ENCODE measurements at places on chromosomes 7 and 10.

DNA sequence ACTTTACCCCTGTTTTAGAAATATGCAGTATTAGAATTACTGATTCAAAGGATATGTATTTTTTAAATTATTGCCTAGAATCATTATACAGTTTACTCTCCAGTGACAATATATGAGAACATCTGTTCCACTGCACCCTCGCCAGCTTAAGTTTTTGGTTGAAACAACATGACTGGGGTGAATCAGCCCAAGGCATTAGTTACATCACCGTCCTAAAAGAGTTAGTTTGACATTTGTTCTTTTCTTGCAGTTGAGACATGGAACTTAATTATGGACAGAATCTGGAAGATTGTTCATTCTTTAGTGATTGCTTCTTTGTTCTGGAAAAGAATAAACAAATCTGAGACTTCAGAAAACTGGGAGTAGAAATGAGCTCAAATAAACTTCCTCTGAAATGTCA, 167.3 kb upstream of the DKK1 start:
- no peak for DNase-seq

DNA sequence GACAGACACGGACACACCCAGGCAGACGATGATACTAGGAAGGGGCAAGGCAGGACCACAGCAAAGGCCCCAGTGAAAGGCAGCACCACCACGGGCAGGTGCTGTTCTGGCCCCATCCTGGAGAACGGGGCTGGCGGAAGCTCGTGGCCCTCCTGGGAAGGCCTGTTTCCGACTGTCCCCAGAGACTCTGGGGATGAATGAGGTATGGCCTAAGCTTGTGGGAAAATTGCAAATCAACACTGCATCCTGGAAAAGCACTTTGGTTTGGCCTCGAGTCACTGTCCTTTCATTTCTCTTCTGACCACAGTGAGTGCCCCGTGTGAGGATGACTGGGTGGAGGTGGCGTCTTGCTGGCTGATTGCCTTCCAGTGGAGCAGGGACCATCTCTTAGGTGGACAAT, 81.6 kb upstream of the ANLN start:
- no peak for DNase-seq

DNA sequence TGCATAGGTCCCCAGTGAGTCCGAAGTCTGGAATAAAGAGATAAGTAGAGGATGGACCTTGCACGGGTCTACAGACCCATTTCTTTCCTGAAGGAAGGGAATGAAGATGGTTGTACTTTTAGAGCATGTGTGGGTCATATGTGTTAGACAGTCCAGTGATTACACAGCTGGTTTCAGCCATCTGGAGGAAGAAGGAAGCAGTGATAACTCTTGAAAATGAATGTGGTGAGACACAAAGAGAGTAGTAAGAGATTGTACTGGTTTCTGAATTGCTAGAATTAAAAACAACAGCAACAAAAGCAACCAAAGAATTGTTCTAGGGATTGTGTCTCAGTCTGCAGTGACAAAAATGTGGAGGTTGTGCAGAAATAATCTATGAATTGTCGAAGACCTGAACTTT, 258.9 kb downstream of the SUGCT start:
- no peak for DNase-seq

GRCh38 chr10:3264161-3264761, 91.7 kb upstream of the PITRM1 start:
- no peak for DNase-seq

DNA sequence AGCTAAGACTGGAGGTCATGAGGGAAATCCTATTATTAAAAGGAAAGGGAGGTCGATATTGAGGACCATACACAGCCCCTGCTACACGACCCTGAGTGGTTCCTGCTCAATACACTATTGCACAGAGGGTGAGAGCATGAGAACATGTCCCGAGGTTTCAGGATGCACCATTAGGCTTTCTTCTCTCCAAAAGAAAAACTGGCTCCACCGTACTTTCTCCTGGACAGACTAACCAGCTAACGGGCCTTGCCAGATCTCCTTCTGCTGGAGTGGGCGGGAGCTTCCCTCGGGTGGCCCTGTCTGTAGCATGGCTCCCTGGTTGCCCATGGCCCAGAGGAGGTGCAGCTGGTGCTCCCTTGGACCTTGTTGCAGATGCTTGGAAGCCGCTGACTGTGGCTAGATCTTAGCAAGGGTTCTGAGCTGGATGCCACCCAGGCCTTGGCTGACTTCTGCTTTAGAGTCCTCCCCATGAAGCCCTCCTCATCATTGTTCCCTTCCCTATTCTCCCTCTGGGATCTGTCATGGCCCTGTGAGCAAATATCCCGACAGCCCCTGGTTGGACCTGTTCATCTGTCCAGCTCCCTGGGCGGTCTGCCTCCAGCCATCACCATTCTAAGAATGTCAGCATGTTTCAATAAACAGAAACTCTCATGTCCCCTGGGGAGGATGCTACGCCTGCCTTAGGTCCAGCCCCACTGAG, 52.9 kb upstream of the SHH start:
- DNase-seq = no peak

DNA sequence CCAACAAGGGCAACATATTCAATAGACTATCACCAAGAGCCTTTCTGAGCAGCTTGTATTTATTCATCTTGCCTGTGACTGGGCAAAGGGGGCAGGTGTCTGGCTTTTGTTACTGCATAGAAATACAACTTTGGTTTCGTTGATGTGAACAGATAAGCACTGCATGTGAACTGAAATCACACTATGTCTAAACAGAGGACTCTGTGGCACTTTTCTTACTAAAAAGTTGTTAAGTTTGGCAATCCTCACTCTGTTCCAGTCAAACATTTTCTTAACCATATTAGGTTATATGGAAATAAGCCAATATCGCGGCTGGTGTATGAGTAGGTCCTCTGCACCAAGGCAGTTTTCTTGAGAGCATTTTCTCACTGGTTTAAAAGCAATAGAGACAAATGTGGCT, 48.5 kb downstream of the CALD1 start:
- DNase-seq = no peak

DNA sequence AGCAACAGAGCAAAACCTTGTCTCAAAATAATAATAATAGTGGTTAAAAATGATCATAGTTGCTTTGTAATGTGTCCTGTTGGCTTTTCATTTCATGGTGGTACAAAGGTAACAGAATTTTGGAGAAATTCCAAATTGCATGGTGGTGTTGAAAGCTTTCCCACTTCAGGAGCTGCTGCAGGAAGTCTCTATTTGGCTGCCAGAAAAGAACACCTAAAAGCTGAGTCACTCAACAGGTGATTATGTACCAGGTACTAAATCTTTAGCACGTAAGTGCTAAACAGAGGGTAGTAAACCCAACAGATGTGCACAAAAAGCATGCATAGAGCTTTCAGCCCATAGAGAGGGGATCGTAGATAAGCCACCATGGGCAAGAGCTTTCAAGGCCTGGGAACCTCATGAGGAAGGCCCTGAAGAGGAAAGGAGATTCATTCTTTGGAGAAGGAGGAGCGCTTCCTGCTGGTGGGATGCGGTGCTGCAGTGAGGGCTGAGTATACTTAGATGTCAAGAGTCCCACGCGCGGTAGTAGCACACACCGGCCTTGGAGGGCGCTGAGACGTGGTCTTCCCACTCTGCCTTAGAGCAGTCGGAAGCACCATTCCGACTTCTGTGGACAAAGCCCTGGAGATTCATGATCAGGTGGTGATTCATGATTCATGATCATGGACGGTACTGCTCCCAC, 118.7 kb downstream of the RALA start:
- DNase-seq = no peak

DNA sequence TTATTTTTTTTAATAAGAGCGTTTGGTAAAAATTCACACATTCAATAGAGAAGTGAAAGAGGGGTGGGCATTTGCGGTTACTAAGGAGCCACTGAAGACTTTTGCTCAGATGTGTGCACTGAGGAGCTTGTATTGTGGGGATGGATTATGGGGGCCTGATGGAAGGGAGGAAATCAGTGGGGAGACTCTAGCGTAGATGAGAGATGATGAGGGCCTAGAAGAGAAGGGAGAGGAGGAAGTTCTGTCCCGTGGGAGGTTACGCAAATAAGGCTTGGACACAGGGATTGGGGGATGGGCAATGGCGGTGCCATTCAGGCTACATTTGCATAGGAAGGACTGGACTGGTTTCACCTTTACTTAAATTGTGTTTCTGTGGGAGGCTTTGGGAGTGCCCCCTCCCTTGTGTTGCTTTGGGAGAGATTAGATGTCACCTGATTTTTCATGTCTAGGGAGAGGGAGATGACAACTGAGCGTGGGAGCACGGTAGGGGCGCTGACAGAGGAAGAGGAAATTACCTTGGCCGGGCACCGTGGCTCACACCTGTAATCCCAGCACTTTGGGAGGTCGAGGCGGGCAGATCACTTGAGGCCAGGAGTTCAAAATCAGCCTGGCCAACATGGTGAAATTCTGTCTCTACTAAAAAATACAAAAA, 2.2 kb upstream of the HIP1 start:
- no peak for DNase-seq

DNA sequence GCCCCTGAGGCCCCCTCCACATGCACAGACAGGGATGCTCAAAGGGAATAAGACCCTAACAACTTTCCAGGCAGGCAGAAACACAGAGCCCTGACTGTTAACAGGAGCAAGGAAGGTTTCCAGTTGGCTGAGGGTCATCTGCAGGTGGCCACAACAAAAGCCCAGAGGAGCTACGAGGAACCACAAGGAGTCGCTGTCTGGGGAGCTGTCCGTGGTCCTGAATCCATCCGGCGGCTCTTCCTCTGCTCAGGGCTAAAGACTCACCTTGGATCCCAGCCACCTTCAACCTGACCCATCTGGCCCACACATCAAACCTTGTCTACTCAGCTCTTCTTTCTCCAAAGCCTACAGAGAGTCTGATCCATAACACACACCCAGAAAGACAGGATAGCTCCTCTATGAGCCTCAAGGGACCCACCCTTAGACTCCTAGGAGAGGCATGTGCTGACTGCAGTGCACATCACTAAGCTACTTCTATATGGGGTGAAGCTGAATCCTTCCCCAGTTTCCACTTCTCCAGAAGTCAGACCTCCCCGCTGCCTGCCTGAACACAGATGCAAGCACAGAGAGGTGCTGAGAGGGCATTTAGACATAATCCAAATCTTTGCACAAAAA, 104.0 kb downstream of the SLIT1 start:
- DNase-seq = peak; percentile 12

GRCh38 chr7:44104860-44105771, 971 bp downstream of the AEBP1 start:
- no peak for DNase-seq

DNA sequence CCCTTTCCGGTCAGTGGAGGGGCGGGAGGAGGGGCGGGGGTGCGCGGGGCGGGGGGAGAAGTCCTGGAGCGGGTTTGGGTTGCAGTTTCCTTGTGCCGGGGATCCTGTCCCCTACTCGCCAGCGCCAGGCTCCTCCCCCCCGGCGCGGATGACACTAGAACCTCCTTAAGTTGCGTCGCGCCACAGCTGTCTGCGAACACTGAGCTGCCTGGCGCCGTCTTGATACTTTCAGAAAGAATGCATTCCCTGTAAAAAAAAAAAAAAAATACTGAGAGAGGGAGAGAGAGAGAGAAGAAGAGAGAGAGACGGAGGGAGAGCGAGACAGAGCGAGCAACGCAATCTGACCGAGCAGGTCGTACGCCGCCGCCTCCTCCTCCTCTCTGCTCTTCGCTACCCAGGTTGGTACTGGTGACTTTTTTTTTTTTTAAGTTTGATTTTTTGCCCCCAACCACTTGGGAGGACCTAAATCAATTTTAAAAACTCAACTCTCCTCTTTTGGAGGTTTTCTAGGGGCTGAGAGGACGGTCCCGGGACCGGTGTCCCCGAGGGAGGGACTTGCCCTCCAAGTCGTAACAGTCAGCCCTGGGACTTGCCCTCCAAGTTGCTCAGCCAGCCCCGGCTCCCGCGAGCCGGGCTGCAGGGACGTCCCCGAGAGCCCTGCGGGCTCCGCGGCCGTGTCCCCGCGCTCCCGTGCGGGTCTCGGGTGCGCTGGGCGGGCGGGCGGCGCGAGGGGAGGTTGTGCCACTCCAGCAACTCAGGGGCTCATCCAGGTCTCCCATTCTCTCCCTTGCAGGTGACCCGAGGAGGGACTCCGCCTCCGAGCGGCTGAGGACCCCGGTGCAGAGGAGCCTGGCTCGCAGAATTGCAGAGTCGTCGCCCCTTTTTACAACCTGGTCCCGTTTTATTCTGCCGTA, at the start of gene GATA3:
Gene GATA3 (plus strand): TSS at position 195 of the 914 bp plus-strand sequence. CDS start 968 bp downstream, outside the sequence.
- DNase-seq = no peak

DNA sequence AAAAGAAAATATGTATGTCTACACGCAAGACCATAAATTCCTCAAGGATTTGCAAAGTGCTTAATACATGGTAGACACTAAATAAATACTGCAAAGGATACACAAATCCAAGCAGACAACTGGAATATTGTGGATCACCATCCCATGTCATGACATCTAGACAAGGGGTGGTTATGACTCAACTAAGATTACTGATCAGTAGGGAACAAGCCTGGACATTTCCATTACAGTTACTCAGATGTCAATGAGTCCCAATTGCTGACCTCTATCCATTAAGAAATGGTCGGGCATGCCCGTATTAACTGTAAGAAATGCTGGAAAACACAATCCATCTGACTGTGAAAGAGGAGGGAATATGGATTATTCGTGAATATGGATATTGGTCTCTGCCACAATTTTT, 27.6 kb upstream of the RUFY2 start:
- no peak for DNase-seq

- DNase-seq = no peak
These were observed 26.3 kb downstream of the CLRN3 start for GRCh38 chr10:127866276-127867013.

DNA sequence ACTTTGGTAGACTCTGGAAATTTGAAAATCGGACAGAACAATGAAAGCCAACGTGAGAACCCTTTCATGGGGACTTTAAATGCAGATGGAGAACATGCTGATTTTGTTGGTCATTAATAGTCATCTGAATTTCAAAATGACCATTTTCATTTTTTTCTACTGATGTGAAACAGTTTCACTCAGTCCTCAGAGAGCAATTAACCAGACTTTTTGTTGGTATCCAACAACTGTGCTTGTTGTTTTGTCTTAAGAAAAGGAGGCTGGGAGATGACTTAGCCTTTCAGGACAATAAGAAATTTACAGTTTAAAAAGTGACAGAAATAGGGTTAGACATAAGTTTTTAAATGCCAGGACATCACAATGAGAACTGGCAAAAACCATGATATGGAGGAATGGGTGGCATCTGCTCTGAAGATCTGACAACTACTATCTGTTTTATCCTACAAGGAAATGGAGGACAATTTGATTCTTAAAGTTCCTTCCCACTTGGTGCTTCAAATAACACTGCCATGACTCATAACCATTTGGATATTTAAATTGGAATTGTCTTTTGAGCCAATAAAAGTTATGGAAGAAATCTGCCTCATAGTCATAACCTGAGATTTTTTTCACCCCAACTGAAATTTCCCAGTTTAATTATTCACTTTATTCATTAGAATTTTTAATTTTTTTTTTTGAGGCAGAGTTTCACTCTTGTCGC, 87.2 kb upstream of the HPS1 start:
- no peak for DNase-seq

DNA sequence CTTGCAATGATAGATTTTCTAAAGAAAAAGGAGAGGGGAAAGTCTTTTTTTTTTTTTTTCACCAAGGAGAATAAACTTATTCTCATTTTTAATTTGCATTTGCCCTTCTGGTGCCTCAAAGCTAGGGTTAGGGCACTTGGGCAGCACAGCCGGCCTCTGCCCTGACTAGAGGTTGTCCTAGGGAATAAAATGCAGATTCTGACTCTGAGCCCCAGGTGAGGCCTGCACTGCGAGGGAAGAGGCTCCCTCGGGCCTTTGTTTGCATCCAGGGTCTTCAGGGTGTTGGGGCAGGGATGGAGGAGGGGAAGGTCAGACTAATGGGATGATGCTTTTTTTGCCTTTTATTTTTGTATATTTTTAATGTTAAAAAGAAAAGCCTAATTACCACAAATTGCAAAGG, 7.8 kb downstream of the MYL7 start:
- DNase-seq = no peak
